BJ (cell line): ENCODE measurements at places on chromosomes 1 and 21. TPM values are rescaled to one million over a fixed set of nuclear protein-coding genes. Genes with fewer than 3 reads are reported as not detected.
A peak's percentile ranks its signal among the peaks of the same experiment; 100 is the strongest.

DNA sequence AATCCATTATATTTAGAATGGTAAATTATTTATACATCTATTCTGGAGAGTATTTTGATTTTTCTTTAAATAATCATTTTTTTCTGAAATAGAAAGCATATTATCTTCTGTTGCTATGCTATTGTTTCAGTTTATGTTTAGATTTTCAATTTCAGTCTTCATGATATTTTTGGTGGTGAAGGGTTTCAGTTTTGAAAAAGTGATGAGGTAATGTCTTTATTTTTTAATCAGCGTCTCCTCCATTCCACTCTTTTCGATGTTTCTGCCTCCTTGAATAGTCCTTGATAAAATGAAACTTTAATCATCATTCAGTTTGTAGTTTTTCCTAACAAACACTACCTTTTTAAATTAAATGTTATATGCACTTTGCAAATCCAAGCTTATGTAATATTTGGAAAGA is 428.6 kb downstream of the PTPRC start:
- DNase-seq = no peak

DNA sequence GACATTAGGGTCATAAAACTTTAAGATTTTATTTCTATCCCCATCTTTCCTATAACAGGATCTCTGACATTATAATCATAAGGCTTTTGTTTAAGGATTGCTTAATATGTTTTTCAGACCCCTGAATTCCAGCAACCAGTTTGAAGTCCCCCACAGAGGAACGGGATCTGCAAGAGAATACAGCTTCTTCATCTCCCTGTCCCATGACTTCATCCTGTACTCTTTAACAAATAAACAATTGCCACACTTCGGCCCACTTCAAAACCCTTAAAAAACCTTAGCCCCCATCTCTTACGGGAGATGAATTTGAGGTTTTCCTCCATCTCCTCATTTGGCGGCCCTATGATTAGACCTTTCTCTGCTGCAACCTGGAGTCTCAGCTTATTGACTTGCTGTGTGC is 35.8 kb downstream of the TESK2 start:
- no peak for DNase-seq

DNA sequence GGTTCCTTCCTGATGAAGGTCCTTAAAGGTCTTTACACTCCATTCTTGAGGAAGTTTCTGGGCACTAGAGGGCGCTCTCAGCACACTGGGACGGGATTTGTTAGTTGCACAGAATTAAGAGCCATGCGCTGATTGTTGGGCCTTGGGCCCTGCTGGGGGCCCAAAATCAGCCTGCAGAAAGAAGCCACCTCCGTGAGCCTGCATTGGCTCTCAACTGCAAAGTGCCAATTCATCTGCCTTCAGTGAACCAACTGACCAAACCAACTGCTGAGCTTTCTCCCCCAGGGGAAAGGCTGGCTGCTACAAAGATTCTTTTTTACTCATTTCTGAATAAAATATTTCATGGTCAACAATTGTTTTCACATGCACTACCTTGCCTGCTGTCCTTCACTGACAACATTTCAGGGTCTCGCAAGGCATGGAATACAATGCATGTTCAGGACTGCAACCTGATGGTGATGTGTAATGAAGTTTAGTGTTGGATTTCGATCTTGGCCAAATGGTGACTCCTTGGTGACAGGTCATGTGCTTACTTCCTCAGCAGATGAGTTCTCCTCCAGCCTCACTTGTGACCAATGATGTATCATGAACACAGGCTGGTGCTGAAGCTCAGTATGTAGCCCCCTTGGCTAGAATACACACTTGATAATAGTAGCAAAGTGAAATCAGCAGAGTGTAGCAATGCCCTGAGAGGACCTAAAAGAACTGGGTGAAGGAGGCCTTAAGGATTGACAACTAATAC is 45.7 kb upstream of the PRDX6 start:
- DNase-seq = peak; percentile 27

DNA sequence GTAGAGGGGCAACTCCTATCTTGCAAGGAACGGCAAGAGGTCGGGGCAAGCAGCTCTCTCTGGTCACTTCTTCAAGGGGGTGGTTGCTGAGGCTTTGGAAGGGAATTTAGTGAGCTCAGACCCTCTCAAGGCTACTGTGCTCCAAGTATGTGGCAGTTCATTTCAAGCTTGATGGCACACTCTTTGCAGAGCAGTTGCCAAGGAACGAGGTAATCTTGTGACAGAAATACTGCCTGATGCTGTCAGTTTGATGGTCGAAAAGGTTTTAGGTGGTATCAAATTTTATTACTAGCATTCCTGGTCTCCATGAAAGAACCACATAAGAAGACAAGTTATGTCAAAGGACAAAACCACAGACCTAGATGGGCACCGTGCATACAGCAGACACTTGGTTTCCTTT is 13.1 kb downstream of the CFAP298 start:
- DNase-seq = no peak

DNA sequence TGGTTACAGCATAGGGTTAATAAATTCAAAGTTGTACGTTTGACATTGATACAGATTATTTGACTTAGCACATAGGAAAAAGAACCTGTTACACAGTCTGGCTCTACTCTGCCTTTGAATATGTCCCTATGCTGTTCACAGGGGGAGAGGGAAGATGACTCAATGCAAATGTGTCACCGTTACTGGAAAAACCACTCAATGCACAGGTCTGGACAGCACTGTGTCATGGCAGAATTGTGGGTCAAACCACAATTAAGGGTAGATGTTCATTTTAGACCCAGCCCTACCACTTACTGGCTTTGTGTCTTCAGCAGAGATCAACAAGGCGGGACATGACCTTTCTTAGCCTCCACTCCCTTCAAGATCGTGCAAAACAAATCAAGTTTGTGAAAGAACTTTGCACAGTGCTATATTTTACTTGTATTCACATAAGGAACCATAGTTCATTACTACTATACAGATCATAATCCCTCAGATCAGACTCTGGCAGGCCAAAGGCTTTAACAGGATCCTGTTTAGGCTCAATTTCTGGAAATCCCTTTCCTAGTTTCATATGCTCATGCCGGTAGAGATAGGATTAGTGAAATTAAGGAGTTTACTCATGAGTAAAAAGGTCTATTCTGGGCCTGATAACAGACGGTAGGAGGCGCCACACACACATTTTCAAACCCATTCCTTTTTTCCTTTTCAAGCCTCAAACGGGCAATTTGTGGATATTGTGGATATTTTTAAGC is 22.1 kb downstream of the EIF2D start:
- DNase-seq = peak; percentile 40

DNA sequence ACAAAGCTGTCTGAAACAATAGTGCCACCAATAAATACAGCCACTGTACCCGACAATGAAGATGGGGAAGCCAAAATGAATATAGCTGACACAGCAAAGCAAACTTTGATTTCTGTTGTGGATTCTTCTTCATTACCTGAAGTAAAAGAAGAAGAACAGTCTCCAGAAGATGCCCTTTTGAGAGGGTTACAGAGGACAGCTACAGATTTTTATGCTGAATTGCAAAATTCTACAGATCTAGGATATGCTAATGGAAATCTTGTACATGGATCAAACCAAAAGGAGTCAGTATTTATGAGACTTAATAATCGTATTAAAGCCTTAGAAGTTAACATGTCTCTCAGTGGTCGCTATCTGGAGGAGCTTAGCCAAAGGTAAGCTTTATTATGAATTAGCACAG is 56.6 kb downstream of the SUCO start:
- DNase-seq = no peak

- DNase-seq = no peak
Measured at GRCh38 chr1:94126651-94127050, 5.7 kb upstream of the ABCA4 start.

DNA sequence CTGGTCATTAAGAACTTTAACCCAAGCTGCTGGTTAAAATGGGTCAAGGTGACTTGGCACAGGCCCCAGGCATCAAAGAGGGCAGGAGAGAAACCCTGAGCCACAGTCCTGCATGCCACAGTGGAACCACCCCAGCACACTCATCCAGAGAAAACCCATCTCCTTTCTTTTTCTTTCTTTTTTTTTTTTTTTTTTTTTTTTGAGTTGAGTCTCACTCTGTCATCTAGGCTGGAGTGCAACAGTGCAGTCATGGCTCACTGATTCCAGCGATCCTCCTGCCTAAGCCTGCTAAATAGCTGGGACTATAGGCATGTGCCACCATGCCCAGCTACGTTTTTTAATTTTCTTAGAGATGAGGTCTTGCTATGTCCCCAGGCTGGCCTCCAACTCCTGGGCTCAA is 109.2 kb upstream of the RAB4A start:
- DNase-seq = no peak

DNA sequence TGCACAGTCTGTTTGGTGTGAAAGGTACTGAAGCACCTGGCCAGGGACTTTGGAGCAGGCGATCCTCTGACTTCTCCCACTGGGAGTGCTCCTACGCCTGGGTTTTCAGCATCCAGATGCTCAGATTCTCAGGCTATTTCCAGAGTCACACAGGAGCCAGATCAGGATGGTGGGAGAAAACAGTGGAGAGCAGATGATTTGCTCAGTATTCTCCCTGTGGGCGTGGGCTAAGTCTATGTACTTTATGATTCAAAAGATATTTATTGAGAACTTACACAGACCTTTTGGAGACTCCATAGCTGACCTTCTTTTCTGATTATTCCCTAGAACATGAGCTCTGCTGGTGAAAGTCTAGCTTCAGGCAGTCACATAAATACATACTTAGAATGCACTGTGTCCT is 134.6 kb downstream of the TENT5C start:
- DNase-seq = no peak

DNA sequence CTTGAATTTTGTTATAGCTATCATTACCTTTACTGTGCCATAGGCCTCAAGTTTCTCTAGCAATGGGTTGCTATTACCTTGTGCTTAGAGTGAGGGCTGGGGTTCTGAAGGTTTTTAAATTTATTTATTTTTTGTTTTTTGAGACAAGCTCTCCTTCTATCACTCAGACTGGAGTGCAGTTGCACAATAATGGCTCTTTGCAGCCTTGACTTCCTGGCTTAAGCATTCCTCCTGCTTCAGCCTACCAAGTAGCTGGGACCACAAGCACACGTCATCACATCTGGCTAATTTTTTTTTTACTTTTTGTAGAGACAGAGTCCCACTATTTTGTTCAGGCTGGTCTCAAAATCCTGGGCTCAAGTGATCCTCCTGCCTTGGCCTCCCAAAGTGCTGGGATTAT is 41.5 kb downstream of the SNX27 start:
- peak; percentile 25 for DNase-seq

DNA sequence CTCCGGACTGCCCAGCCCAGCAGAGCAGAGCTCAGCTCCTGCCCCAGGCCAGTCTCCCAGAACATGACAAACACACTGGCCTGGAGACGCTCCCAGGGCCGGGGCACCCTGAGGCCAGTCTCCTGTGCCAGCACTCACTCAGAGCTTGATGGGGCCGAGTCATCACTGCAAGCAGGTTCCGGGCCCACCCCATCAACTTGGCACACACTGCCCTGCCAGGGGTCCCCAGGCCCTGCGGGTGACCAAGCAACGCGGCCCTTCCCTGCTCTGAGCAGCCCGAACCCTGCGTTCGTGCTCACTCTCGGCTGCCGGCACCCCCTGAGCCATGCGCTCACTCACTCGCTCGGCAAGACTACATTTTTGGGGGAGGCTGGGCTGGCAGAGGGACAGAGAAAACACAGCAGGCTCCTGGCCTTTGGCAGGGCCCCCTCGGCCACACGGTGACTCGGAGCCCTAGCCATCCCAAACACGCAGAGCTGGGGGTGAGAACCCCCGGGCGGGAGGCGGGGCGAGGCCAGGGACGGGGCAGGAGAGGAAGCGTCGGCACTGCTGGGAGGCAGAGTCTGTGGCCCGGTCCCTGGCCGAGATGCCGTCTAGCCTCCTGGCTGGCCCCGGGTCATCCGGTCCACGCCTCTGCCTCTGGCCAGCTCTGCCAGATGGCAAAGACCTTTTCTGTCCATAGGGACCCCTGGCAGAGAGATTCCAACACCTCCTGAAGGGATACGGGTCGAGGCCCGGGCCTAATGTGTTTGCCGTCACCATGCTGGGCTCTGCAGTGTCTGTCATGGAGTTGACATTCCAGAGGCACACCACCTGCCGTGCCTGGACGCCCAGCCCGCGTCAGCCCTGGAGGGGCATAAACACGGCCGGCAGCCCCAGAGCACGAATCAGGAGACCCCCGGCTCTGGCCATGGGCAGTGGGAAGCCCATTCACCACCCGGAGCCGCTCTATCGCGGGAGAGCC is 68.0 kb downstream of the MEGF6 start:
- DNase-seq = peak; percentile 92

GRCh38 chr1:18583326-18583941 is 47.2 kb upstream of the PAX7 start:
- no peak for DNase-seq

DNA sequence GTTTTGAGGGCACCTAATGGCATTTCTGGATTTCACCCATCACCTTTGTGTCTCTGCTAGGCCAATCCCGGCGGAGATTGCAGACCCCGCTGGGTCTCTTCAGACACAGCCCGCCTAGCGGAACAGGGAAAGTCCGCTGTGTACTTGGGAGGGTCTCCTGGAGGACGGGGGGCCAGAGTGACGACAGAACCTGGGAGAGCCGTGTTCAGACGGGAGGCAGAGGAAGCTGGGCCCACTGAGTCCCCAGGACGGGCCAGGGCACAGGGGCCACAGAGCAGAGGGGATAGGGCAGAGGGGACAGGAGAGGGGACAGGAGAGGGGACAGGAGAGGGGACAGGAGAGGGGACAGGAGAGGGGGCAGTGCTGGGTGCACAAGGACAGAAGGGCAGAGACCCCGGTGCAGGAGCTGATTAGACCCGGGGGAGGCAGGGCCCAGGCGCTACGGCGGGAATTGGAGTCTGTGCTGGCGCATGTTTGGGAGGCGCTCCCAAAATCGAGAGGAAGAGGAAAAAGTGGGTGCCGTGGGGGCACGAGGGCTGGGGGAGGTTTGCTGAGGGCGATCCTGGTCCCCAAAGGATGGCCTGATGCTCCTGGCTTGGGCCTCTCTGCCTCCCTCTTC is 12.7 kb downstream of the TRPM2 start:
- DNase-seq = no peak

DNA sequence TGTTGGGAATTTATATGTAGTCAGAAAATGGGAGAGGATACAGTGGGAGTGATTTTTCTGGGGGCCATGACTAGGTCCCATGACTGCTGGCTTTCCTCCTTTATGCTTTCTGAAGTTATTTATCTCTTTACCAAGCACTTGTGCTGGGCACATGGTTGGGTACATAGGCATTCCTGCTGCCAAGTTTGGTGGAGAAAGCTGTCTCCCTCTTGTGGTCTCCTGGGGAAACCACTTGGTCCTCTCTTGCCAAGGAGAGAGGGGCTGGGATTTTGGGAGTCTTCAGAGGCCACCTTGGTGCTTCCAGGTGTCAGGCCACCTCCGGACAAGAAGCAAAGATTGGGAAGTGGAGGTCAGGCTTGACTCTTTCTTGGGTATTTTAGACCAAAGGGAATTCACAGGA is 120.2 kb upstream of the KCNE2 start:
- DNase-seq = no peak

DNA sequence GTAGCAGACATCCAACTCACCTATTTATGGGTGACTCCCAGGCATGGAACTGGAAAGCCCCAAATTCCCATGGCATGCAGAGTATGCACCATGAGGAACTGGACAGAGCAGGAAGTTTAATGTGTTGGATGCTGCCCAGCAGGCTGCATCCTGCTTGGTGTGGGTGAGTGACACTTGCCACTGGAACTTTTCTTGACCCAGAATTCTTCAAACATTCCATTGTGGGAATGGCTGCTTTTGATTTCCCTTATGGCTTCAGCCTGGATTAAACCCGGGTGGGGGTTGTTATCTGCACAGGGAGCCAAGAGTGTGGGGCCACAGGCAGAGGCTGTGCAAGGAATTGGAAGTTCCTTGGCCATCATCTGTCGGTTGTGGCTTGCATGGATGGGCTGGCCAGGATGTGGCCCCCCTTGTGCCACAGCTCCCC is 26.9 kb upstream of the BACE2 start:
- DNase-seq = peak; percentile 84

Gene TMPRSS15
- not detected in 2 replicates for polyA plus RNA-seq

Gene OR2T35
- not detected in 2 replicates for polyA plus RNA-seq

Gene PAQR7
- 10.5 and 12.6 TPM in 2 replicates for polyA plus RNA-seq

Gene RBM8A
- 71.2 and 135 TPM in 2 replicates for polyA plus RNA-seq
